ENCODE measurements at places on chromosomes 3 and 15.

DNA sequence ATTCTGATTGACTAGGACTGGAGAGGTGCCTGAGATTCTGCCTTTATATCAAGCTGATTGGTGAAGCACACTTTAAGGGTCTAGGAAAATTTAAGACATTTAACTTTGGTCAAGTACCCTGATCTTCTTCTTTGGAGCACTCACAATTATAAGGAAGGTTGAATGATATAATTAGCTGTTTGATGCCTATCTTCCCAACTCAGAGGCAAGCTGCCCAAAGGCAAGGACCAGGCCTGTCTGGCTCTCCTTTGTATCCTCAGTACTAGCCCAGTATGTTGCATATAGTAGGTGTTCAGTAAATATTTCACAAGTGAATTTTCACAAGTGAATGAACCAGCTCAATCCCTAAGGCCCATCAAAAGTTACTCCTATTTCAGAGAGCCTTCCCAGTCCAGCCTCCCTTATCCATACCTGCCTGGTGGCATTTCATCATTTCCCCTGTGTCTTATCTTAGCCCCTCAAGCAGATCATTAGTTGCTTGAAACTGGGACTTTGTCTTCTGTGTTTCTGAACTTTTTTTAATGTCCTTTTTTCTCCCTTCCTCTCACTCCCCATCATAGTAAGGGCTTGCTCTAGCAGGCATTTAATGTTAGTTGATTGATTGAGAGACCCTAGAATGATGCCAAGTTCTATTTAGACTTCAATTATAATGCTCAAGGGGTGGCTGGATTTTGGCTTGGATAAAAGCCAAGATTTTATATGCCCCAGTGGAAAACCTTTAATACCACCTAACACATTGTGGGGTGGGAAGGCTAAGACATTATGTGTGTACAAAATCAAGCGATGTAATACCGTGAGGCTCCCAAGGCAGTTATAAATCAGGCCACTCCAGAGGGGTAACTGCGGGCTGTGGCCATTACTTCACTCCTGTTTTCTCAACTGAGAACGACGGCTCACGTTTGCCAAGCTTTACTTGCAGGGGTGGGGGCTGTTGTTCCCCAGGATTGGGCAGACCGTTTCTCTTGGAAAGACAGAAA, 43.2 kb upstream of the BOC start:
- DNase-seq: peak; percentile 60

DNA sequence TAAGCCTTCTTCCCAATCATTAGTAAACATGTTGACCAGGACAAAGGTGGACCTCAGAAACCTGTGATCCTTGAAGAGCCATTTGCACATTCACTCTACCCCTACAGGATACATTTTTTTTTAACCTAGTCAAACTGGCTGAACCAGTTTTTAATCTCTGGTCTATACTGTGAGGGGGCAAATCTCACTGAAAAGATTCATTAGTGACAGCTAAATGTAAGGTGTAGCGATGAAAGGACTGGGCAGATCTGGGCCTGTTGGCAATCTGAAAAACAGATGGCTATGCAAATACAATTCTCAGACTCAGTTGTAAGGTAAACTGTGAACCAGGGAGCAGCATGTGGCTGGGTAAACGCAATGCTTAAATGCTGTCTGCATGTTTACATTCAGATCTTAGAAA, 75.6 kb upstream of the SNTN start:
- DNase-seq: no peak

DNA sequence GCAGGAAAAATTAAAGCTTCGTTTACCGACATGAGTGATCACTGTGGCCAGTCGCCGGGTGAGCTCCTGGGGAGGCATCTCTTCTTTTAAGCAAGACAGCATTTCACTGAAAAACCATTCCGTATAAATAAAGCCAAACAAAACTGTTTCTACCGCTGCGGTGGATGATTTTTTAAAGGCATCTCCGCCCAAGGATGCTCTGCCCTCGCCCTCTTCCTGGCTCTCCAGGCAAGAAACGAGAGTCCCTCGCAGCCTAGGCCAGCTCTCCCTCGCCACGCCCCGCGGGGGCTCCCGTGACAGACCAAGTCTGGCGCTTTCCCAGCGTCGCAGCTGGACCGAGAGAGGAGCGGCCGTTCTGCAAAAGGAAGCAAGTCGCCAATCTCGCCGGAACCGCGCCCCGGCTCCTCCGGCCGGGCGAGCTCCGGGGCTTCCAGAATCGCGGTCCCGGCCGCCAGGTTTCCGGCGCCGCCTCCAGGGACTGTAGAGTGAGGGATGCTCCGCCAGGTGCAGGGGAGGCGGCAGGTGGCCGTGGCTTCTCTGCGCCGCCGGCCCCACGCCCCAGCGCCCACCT, 458 bp downstream of the MCF2L2 start:
- peak; percentile 9 for DNase-seq

DNA sequence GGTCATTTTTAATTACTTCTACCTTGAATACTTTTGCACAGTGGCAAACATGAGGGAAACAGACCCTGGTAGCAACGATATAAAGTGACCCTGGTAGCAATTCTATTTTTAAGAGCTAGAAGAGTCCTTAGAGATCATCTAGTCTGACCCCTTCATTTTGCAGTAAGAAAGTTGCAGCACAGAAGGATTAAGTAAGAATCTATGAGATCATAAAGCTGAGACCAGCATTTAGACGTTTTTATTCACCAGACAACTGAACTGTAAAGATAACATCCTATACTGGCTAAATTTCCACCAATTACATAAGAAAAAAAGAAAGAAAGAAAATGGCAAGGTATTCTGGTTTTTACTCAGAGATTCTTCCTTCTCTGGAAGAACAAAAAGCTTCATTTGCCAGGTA, 49.9 kb downstream of the LRRFIP2 start:
- DNase-seq: no peak

- no peak for DNase-seq
These were observed 35.8 kb downstream of the PLD1 start for GRCh38 chr3:171774521-171774920.

DNA sequence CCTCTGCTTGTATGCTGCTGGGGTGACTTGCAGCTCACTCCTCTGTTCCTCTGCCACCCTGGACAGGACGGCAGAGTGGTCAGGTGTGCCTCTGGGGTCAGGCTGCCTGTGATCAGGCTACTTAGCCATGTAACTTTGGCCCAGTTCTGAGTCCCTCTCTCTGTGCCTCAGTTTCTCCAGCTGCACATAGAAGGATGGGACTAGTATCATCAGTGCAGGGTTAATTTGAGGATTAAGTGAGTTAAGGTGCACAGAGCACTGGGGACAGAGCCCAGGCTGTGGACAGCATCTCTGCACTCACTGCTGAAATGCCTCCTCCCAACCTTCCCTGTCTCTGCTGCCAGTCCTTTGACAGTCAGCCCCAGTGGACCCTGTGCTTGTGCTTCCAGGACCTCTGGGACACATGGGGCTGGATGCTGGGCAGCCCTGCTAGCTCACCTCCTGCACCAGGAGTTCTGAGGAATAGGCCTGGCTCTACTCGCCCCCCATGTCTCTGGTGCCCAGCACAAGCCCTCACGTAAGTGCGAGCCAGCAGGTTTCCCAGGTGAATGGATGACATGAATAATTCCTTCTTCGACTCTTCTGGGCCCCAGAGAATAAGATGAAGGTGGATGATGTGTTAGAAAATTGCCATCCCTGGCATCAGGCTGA, 19.3 kb upstream of the PRR23E start:
- DNase-seq: no peak

DNA sequence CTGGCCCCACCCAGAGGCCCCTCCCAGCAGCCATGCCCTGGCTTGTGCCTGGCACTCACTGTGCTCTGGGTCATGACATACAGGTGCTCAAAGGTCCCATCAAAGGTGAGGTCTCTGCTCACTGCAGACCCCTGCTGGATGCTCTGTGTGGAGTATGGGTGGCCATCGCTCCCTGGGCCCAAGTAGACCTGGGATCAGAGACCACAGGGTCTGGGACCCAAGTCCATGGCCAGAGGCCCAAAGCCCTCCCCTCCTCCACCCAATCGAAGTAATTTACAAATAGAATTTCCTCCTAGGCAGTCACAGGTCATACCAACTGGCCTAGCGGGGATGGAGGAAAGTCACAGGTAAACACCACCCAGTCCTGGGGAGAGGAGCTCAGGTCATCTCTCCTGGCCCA, 7.6 kb downstream of the PLXNB1 start:
- no peak for DNase-seq

GRCh38 chr3:136858381-136858780, 3.6 kb upstream of the NCK1 start:
- DNase-seq: no peak

DNA sequence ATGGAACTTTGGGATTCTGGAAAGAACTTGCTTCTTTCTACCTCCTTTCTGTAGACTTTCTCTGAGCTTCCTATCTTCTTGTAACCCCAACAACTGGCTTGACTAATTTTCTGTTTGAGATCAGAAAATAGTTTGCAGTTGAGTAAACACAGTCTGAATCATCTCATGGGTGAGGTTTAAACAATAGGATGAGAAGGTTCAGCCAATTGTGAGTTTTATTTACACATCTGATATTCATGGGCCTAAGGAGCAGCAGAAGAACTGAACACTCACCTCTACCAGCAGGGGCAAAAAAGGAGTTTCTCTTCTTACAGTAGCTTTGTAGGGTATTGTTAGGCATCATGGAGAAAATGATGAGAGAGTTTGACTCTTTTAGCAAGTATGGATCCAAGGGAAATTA, 54.2 kb downstream of the DTWD1 start:
- DNase-seq: peak; percentile 85

DNA sequence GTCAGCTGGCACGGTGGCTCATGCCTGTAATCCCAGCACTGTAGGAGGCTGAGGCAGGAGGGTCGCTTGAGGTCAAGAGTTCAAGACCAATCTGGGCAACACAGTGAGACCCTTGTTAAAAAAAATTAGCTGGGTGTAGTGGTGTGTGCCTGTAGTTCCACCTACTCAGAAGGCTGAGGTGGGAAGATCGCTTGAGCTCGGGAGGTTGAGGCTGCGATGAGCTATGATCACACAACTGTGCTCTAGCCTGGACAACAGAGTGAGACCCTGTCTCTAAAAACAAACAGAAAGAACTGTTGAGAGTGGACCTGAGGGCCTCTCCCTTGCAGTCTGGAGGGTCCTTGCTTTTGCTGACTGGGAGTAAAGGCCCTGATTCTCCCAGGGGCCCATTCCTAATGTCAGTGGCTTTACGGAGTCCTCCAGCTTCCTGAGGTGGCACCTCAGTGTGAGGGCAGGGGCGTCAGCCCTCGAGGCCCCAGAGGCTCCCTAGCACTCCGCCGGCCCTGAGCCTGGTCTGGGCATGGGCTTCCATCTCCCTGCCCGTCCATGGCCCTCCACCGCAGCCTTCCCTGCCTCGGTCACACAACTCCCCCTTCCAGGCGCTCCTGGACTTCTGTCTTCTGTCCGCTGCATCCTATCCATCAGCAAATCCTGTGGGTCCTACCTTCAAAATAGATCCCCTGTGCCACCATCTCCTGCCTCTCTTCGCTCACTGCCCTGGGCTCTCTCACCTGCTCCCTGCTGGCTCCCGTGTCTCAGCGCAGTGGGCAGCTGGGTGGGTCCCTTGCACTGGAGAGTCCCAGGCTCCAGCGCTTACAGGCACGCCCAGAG, 19.0 kb downstream of the FBLN2 start:
- DNase-seq: no peak

DNA sequence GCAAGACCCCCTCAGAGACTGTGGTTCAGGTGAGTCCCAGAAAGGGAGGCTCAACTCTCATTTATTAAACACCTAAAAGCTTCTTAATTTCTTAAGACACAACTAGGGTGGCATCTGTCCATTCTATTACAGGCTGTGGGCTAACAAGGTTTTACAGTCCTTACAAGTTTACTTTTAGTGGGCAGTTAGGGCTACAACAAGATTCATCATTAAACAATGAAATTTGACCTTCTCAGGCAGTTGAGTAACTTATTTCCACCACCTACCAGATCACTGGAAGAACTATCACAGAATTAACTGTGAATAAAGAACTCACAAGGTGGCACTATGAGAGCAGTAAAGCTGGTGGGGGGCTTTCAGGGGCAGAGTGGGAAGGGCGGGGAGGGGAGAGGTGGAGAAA, 132.6 kb downstream of the PLD1 start:
- no peak for DNase-seq

DNA sequence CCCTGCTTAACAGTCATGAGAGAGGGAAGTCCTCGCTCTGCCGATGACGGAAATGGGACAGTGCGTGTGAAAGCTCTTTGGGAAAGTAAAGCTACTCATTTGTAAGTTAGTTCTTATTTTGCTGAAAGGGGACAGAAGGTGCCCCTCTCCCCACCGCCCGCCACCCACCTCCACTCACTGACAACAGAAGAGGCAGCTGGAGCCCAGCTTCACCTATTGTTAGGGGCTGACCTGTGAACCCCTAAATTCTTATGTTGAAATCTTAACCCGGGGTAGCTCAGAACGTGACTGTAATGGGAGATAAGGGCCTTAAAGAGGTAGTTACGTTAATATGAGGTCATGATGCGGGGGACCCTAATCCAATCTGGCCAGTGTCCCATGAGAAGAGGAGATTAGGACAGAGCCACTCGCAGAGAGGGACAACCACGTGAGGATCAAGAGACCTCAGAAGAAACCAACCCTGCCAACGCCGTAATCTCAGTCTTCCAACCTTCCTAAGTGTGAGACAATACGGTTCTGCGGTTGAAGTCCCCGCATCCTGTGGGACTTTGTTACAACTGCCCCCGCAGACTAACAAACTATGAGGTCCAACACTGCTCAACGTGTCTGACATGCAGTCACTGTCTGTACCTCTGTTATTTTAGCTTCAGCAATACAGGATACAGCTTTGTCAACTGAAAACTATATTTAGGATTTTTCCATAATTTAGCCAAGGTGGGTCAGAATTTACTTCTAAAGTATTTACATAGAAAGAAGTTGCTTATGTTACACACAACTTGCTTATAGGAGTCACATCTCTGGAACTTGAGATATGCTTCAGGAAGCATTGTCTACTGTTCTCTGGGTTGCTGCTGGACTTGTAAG, 51.7 kb downstream of the PCSK6 start:
- no peak for DNase-seq

DNA sequence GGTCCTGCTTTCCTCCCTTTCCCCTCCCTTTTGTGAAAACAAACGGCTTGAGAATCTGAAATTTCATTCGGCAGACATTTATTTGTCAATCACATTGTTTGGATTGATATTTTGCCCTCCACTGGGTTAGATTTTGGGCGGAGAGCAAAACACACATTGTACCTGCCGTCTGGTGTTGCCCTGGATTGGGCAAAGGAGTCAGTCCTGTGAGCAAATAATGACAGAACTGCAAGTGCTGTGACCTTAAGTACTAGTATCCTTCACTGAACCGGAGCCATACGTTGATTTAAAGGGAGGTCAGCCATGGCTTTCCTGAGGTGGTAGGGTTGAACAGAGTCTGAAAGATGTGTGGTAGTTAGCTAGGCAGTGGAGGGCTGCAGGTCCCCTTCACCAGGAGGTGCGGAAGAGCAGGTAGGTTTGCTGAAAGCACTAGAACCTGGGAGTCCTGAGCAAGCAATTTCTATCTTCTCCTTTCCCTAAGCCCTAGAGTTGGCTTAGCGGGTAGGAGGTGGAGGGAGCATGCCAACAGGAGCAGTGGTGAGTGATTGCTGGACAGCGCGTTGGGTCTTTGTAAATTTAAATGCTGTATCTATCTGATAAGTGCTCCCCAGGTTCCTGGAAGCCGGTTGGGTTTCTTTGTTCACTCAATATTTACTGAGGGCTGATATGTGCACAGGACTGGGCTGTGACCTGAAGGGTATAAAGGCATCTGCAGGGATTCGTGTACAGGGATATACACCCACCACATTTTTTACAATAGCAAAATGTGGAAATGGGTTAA, 2.0 kb downstream of the PDIA5 start:
- DNase-seq: no peak

Measured in fibroblast of skin of right quadriceps (primary cell).